Right renal pelvis (tissue), 4 donors: ENCODE measurements at places on chromosomes 12 and 14.

- DNase-seq: no peak
Observed at GRCh38 chr12:26696048-26696612, 136.9 kb downstream of the ITPR2 start.

DNA sequence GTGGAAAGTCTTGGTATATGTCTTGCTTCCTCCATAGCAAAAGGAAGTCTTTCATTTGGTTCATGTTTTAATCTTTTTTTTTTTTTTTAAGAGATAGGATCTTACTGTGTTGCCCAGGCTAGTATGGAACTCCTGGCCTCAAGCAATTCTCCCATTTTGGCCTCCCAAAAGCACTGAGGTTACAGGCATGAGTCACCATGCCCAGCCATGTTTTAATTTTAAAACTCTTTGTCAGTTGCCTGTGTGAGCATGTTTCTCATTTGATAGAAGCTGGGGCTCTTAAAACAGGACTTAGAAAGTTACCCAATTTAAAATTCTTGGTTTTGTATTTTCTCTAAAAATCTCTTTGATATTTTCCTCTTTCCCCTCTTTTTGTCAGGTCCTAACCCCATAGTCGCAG, 45.0 kb upstream of the REP15 start:
- no peak for DNase-seq

GRCh38 chr12:51263341-51263740, 6.9 kb downstream of the SMAGP start:
- DNase-seq: no peak

DNA sequence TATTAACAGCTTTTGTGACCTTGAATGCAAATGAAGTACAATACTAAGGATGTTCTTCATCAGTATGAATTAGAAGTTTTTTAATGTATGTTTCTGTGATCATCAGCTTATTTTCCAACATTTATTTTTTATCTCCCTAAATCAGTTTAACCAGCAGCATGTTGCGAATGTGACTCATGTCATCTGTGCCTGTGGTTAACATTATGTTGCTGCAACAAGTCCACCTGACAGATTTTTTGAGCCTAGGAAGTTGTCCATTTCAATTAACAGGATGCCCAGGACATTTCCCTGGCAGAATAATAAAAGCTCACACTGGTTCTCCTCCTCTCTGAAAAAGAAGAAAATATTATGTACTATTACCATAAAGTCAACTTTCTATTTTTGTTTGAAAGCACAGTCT, 155.5 kb downstream of the SYT1 start:
- DNase-seq: no peak

GRCh38 chr14:75156111-75156510, 20.3 kb downstream of the TMED10 start:
- no peak for DNase-seq

DNA sequence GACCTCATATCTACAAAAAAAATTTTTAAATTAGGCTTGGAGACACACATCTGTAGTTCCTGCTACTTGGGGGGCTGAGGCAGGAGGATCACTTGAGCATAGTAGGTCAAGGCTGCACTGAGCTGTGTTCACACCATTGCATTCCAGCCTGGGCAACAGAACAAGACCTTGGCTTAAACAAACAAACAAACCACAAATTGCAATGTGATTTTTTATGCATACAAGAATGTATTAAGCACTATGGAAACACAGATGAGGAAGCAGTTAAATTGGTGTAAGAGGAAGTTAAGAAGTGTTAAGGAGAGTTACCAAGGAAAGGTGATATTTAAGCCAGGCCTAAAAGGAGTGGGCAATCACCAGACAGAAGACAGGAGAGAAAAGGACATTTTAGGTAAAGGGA, 83.6 kb upstream of the HECTD1 start:
- no peak for DNase-seq

DNA sequence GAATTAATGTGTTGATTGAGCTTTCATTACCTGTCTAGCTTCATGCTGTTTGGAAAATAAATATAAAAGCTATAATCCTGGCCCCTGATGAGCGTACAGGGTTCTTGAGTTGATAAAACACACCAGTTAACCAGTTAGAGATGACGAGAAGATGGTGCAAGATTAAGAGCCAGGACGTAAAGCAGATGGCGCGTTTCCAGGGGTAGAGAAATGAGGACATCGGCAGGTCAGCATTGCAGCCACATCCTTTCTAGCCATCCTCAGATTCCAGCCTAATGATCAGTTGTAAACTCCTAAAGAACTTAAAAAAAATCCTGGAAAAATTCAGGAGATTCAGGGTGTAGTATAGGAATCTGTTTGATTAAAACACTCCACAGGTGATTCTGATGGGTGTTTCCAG, 203.7 kb downstream of the CACNA1C start:
- DNase-seq: no peak

DNA sequence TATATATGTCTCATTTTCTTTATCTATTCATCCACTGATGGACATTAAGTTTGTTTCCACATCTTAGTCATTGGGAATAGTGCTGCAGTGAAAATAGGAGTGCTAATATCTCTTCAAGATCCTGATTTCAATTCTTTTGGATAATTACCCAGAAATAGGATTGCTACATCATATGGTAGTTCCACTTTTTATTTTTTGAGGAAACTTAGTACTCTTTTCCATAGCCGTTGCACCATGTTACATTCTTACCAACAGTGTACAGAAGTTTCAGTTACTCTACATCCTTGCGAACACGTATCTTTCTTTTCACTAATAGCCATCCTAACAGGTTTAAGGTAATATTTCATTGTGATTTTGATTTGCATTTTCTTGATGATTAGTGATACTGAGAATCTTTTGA, 29.8 kb downstream of the TESPA1 start:
- no peak for DNase-seq

DNA sequence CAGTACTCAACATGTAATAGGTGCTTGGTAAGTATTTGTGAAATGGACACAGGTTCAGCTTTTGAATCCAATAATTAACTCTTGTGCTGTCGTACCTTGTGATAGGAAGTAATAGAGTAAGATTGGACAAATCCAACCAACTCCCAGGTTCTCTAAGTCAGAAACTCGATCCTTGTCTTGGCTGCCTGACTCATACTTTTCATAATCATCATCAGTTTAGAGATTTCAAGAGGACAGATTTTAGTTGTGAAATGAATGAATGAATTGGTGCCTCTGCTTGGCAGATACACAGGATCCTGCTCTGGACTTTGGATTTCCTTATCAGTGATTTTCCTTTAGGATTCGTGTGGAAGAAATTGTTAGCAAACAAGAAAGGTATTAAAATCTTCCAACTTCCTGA, 1145.2 kb downstream of the AACS start:
- DNase-seq: no peak

- no peak for DNase-seq
Observed at GRCh38 chr14:77554816-77555599, 56.4 kb upstream of the ISM2 start.

DNA sequence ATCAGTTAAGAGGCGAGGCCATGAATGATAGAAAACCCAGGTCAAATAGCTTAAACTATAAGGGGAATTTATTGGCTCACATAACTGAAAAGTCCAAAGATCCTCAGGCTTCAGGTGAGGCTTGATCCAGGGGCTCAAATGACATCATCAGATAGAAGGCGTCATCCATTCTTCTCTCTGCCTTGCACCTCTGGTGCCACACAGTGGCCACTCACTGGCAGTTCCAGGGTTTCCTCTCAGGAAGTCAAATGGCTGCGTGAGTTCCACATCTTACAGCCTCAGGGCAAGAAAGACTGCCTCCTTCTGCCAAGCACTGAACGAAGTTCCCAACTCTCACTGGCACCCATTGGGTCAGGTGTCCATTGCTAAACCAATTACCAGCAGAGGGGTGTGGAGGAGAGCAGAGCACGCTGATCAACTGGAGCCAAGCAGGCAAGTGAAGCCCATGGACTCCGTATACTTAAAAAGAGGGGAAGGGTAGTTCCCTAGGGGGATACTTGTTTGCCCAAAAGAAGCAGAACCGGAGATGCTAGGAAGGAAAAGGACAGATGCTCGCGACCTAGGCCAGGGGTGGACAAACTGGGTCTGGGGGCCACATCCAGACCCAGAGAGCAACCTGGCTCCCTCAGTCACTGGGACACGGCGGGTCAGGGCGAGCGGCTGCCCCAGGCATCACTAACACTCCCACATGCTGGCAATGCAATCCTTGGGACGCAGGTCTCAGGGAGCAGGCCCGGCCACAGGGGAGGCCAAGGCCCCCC, 69.3 kb downstream of the SERPINA3 start:
- DNase-seq: no peak

DNA sequence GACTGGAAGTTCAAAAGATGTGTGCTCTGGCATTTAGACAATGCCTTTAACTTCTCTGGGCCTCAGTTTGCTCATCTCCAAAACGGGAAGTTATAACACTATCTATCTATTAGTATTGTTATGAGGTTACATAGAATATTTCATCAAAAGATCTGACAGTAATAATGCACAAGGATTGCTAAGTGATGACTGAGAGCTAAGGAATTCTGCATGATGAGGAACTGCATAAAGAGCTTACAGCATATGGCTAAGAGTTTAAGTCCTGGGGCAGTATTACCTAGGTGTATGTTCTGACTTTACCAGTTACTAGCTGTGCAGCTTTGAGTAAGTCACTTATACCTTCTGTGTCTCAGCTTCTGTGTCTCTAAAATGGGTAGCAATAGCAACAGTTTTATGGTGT, 160.1 kb upstream of the TMPO start:
- no peak for DNase-seq

DNA sequence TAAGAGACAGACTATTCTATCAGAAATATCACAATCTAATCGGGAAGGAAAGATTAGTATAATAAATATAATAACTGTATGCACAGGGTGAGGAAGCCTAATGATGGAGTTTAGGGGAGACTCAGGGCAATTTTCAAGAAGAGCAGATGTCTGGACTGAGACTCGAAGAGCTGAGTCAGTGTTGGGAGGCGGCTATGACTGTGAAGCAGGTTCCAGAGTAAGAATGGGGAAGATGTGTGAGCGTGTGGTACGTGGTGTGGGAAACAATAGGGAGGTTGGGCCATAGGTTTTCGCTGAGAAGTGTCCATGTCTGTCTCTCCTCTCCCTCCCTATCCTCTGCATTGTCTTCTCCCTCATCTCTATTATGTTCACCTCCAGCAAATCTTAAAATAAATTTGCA, 85.6 kb downstream of the LMO3 start:
- no peak for DNase-seq

- DNase-seq: no peak
Observed at GRCh38 chr12:107537464-107538119, 148.0 kb upstream of the PWP1 start.

GRCh38 chr14:80981156-80981555, 25.7 kb downstream of the TSHR start:
- no peak for DNase-seq
